ENCODE measurements at places on chromosomes 2 and 18. TPM values are rescaled to one million over a fixed set of nuclear protein-coding genes. Genes with fewer than 3 reads are reported as not detected.

Gene RAB27B
- 51.2 TPM for total RNA-seq

Gene SLC35G4
- not detected for total RNA-seq

Gene SP9
- not detected for total RNA-seq

Gene TCF7L1
- 10.2 TPM for total RNA-seq

Gene FLACC1
- 2.0 TPM for total RNA-seq

Gene FOXD4L1
- total RNA-seq = not detected

Gene THAP4
- total RNA-seq = 42.7 TPM

Gene ALPP
- not detected for total RNA-seq

Gene PLCD4
- 0.26 TPM for total RNA-seq
